Daoy (cell line): ENCODE measurements at places on chromosomes 1 and 21. TPM values are rescaled to one million over a fixed set of nuclear protein-coding genes. Genes with fewer than 3 reads are reported as not detected.

- DNase-seq: peak; percentile 61
Measured at GRCh38 chr1:70459496-70460225, 48.6 kb downstream of the CTH start.

DNA sequence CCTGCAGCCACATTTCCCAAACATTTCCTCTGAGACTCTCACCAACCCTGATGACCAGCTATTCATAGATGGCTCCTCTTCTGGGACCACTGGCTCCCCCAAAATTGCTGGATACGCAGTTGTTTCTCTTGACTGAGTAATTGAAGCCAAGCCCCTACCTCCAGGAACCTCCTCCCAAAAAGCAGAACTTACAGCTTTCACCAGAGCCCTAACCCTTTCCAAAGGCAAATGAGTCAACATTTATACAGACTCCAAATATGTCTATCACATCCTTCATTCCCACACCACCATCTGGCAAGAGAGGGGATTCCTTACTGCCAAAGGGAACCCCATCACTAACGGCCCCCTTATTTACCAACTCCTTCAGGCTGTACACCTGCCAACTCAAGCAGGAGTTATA is 20.3 kb upstream of the CA6 start:
- DNase-seq: no peak

DNA sequence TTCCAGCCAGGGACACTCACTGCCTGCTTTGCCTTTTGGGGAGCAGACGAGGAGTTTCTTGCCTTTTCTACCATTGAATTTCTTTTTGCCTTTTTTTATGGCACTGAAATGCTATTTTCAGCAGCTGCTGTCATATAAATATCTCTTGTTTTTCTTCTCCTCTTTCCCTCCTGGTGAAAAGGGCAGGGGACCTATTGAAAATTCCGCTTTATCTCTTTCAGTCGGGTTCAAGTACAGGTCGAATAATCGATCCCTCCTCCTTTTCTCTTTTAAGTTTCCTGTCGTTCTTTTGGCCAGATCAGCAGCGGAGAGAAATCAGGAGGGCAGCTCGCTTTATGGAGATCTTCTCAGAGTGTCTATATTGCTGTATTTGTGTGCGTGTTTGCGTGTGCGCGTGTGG is 67.4 kb upstream of the CASZ1 start:
- DNase-seq: no peak

Gene RAB29
- 9.6 and 10.9 TPM in 2 replicates for total RNA-seq

Gene TMEM61
- total RNA-seq: not detected in 2 replicates
